RWPE1 (cell line): ENCODE measurements at places on chromosomes 4 and X.
A peak's percentile ranks its signal among the peaks of the same experiment; 100 is the strongest.

- peak; percentile 2 for DNase-seq
Observed at GRCh38 chrX:21745756-21746155, 12.2 kb downstream of the SMPX start.

DNA sequence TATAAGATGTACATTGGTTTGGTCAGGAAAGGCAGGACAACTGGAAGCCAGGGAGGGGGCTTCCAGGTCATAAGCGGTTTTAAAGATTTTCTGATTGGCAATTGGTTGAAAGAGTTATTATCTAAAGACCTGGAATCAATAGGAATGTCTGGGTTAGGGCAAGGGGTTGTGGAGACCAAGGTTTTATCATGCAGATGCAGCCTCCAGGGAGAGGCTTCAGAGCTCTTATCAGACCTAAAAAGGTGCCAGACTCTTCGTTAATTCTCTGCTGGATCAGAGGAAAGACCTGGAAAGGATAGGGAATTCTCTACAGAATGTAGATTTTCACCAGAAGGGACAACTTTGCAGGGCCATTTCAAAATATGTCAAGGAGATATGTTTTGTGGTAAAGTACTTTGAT lies 62.8 kb downstream of the BEX3 start:
- no peak for DNase-seq

GRCh38 chr4:80072228-80072743 lies 743 bp downstream of the ANTXR2 start:
- peak; percentile 38 for DNase-seq

- DNase-seq, result peak; percentile 1
Observed at GRCh38 chrX:143669395-143669794, 33.5 kb upstream of the SLITRK4 start.

DNA sequence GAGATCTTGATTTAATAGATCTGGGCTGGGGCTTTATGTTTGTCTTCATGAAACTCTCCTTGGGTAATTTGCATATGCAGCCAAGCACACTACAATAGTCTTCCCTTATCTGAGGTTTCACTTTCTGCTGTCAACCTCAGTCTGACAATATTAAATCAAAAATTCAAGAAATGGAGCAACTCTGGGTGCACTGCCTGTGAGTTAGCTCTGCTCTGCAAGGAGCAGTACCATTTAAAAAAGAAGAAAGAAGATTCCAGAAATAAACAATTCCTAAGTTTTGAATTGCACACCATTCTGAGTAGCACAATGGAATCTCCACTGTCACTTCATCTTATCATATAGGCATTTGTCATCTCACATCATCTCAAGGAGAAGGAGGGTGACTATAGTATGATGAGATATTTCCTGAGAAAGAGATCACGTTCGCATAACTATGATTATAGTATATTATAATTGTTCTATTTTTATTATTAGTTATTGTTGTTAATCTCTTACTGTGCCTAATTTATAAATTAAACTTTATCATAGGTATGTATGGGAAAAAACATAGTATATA lies 9.4 kb downstream of the FNIP2 start:
- DNase-seq, result no peak

GRCh38 chr4:92252846-92253245 lies 50.9 kb upstream of the GRID2 start:
- DNase-seq, result no peak
